ENCODE measurements at places on chromosomes 4 and X.

DNA sequence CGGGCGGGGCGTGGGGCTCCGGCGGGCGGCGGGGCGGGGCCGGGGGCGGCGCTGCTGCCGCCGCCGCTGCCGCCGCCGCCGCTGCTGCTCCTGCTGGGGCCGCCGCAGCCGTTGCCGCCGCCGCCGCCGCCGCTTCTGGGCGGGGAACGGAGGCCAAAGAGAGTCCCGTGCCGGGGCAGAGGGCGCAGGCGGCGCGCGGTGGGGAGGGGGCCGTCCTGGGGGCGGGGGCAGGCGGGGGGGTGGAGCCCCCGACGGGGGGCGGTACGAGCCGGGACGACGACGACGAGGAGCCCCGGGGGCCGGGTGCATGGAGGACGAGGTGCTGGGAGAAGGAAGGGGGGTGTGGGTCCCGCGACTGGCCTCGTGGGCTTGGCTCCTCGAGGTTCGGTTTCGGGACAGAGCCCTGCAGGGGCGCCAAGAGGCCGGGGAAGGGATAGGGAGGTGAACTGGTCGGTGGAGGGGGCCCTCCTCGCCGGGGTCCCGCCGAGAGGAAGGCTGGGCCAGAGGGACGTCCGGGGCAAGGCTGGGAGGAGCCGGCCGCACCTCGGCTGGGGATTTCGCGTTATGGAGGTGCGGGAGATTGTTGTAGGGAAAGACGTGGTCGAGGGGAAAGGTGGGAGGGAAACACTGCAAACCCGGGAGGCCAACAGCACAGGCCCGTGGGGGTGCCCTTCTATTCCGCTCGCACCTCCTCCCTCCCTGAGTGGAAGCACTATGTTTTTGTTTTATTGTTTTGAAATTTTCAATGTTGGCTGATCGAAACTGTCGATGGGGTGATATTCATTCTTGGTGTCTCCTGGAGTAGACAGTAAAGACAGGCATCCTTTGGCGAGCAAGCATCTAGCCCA is 1.9 kb downstream of the BCORL1 start:
- DNase-seq = peak; percentile 44

- DNase-seq = peak; percentile 33
These were observed 14.5 kb downstream of the SLC2A9 start for GRCh38 chr4:10006601-10007435.

DNA sequence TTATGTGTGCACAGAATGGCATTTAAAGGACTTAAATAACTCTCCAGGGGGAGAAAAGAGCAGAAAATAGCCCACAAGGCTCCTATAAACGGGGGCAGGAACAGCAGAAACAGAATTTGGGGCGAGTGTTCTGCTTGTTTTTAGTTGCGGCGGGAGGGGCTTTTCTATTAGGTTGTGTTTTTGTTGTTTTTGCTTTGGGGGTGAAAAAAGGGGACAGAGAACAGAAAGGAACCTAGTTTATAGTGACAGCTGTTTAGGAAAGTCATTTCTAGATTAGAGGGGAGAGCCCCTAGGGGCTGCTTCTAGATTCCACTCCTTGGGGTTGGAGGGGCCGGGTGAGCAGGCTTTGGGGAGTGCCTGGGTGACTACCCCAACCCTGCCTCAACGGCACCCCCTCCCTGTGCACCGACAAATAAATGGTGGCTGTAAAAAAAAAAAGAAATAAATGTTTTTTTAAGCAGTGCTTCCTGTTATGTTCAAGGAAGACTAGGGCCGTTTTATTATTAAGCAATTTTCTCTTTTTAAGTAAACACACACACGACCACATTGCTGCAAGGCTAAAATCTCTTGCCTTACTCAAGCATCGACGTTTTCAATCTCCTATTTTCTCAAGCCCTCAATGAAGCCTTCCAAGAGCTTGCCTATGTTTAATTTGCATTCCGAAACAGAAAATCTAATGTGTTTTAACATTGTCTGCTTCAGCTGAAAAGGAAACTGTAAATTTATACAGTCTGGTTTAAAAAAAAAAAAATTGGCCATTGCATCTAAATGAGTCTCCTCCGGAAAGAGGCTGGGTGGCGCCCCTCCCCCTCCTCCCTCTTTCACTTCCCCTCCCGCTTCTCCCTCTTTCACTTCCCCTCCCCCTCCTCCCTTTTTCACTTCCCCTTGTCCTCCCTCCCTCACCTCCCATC is 123.3 kb upstream of the TBL1X start:
- peak; percentile 80 for DNase-seq

- DNase-seq = no peak
These were observed 1.2 kb downstream of the DTHD1 start for GRCh38 chr4:36282503-36283030.

DNA sequence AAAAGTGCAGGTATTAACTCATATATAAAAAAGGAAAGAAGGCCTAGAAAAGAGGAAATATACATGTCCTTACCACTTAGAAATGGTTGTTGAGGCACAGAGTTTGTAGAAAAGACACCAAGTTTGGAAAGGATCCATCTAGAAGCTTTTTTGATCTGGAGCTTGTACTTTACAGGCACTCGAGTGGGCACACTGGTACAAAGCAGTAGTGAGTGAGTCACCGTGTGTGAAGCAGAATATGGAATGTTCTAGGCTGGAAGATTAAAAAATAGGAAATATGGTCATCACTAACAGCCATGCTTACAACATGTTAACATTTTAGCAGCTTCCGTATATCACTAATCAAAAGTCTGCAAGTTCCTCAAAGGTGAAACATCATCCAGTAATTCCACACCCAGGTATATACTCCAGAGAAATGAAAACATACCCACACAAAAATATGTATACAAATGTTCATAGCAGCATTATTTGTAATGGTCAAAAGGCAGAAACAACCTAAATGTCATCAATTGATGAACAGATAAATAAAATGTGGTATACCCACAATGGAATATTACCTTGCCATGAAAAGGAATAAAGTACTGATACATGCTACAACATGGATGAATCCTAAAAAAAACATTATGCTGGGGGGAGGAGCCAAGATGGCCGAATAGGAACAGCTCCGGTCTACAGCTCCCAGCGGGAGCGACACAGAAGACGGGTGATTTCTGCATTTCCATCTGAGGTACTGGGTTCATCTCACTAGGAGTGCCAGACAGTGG is 69.5 kb downstream of the FRYL start:
- DNase-seq = no peak

- no peak for DNase-seq
These were observed 650.8 kb upstream of the FAM241A start for GRCh38 chr4:111494471-111494870.

GRCh38 chr4:145795521-145795920 is 115.6 kb downstream of the C4orf51 start:
- no peak for DNase-seq

DNA sequence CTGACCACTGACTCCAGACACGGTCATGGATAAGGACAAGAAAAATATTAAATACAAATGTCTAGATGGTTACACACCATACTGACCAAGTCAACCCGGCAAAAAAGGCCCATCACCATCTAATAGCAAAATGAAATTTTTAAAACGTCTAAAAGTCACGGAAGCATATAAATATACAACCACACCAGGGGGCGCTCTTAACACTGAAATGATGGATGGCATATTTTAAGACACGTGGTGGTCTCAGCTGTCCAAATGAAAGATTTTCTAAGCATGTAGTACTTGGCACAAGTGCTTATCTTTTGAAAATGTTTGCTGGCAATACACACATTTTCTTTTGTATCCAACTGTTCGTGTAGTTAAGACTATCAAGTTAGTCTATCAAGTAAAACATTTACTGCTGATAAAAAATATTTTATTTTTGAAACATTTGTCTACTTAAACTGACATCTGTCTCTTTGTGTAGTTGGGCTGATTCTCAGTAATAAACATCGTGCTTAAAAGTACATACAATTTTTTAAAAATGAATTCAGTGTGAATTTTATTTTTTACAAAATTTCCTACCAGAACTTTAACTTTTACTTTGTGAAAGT is 64.6 kb downstream of the COX7B2 start:
- peak; percentile 88 for DNase-seq

DNA sequence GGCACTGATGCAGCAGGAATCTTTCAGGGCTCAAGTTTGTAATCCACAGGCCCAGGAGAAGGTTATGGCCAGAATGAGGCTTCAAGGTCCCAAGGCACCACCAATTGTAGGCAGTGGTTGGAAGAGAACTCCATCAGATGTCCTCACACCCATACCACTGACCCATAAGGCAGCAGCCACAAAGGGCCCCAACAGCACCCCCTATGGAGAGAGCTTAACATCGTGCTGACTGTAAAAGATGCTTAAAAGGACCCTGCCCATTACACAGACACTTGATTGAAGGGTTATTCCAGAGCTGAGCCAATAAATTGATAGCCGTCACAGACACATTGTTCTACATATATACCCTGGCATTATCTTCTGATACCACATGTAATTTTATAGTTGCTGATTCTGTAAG is 113.7 kb downstream of the SOWAHB start:
- no peak for DNase-seq

- DNase-seq = no peak
These were observed 172.4 kb upstream of the MXRA5 start for GRCh38 chrX:3518870-3519269.

DNA sequence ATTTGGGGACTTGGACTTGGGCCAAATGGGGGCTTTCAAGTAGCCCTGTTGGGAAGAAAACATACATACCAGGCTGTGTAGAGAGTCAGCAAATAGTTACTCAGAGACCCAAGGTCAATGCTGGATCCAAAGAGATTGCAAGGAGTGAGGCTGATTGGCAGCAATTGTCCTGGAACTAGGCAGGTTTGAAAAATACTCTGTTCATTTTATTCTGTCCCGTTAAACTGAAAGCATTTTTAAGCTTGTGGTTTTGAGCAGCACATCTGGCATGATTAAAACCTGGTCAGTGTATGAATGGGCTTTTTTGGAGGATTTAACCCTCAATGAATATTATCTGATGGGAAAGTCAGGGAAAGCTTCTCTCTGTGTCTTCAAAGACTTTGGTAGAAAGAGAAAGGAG is 294.3 kb upstream of the BOD1L1 start:
- peak; percentile 36 for DNase-seq

DNA sequence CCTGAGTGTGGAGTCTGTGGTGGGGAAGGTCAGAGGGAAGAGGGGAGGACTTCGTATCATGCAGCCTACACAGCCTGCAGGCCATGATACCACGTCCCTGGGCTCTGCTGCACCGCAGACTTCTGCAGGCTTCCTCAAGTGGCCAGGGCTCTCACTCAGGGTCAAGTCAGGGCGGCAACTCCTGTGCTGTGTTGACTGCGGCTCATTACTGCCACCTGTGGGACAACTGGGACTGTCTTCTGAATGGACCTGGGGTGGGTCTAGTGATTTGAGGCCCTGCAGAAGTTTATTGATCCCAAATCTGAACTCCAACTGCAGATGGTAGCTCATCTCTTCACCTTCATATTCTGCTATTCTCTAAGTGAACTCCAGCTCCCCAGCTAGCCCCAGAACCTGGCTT is 167.1 kb downstream of the NSUN7 start:
- DNase-seq = peak; percentile 64

- no peak for DNase-seq
These were observed 153.0 kb downstream of the DCTD start for GRCh38 chr4:182764137-182764536.

DNA sequence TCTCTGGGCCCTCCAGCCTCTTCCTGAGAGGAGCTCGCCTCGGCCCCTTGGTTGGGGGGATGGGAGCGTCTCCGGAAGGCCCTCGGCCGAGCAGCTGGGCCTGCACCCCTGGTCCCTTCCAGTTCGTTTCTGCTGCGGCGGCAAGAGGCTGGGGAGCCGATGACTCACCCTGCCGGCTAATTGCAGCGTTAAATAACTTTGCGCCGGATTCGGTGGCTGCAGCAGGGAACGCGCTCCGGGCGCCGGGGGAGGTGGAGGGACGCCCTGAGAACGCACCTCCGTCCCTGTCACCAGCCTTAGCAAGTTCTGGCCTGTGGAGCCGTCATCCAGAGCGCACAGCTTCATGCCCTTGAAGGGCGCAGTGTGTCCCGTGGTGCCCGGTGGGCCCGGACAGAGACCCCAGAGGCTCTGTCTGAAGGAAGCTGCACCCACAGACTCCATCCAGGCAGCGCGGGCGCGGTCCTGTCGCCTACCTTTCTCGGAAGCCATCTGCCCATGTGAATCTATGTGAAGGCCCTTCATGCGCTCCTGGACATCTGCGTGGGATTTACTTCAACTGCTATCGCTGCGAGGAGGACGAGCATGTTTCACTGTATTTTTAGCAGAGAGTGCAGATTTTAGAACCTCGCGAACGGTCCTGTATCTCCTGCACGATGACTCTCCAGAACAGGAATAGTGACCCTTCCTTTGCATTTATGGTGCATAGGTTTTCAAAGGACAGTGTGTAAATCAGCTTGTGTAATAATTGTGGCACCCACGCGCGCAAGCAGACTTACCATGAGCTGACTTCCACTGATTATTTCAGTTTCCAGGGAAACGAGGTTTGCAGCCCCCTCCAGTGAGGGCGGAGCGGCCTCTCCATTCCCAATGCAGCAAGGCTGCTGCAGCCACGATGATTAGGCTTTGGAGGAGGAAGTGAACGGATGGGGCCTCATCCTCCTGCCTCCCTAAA is 1.7 kb upstream of the TMEM271 start:
- DNase-seq = peak; percentile 81

DNA sequence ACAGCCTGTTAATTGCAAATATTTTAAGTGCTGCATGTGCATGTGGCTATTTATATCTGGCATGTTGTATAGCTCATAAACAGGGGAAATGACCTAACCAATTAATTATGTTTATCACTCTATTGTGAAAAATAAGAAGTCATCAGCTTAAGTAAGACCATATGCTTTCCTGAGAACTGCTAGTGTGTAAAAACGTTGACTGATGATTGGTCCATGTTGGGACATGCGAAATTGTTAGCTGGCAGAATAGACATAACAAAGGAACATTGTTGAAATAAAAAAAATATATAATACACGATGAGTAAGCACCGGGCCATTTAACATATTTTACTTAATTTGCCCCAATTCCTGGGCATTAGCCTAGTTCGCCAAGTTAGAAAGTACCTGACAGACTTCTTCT is 207.5 kb downstream of the ANK2 start:
- DNase-seq = no peak

DNA sequence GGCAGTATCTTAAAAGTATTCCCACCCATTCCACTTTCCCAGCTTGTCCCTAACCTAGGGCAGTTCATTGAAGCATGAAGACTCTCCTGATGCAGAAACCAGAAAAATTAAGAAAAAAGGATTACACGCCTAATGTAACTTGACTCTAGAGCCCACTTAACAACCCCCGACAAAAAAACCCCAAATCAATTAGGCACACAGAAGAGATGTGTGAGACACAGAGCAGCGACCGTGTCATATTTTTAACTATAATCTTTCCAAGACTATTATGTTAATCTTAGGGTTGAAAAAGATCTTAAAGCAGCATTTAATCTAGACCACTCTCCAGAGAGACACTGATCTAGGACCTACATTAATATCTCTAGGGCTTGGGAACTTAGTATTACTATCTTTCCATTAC is 1.3 kb downstream of the YTHDC1 start:
- no peak for DNase-seq

All from common myeloid progenitor, CD34-positive (primary cell).